ENCODE measurements at places on chromosomes 6 and 20.

DNA sequence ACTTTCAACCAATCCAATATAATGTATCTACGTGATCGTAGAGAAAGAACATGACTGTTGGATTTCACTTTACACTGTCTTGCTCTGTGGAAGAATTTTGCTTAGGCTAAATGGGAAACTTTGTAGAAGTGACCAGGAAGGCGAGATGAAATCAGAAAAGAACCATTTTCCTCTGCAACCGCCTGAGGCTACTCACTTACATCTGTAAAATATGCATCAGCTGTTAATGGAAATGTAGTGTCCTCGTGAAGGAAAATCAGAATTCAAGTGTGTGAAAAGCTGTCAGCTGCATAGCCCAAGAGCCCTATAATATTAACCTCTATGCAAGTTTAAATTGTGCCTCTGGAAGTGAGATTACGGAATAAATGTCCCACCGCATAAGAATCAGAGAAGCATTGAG is 277.9 kb downstream of the C6orf118 start:
- DNase-seq, result no peak

DNA sequence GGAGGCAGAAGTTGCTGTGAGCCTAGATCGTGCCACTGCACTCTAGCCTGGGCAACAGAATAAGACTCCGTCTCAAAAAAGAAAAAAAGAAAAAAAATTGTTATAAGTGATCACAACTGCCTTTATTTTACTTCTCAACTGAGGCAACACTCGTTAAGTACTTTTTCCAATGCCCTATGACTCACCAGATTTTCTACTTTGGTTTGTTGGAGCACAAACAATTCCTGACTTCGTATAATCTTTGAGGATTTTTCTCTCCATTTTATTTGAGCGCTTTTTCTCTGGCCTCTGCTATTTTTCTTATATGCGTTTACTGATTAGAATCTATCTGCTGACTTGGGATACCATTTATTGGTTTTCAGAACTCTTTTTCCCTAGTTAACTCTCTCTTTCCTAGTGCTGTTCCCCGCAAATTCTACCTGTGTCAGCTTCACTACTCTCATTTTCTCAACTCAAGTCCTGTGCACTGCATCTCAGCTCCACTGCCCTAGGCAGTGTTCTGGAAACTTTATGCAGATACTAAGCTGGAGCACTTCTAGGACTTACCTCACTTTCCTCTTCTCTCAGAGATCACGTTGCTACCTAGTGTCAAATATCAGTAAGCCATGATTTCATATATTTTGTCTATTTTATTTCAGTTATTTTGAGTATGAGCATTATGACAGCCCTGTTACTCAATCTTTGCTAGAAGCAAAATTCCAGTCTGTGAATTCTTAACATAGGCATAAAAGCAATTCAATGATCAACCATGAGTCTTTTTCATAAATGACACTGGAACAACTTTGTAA is 1120.1 kb upstream of the CITED2 start:
- no peak for DNase-seq

- DNase-seq, result no peak
These were observed 75.7 kb upstream of the OPRM1 start for GRCh38 chr6:153963352-153963751.

DNA sequence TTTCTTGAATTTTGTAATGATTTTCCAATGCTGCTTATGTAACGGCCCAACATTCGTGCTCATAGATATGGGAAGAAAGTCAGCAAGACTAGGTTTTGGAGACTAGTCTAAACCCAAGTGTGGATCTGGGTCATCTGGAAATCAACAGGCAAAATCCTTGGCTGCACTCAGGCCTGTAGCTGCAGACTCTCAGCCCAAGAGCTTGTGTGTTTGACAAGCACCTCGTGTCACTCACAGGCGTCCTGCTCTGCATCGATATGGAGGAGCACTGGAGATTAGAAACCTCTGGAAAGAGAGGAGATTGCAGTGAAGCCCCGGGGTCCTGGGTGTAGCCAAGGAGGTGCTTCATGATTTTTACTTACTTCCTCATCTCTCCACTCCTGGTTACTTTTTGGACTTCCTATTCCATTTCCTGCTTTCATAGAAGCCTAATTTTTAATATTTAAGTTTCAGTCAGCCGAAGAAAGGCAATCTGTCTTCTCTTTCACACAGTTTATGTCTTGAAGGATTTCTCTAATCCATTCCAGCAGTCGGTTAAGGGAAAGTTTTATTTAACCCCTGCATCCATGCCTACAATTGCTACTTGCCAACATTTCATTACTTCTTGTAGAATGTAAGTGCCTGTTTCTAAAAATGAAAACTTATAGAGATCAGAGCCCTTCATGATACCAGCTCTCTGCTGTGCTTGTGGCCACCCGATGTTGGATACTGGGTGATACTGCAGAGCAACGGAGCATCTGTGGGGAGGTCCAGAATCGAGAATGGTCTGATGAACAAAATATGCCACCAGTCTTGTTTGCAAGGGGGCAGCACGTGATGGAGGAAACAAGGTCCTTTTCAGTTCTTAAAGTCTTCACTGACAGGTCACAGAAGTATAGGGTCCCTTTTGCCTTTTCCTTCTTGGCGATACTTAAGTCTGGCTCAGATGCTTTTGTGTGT is 296.3 kb downstream of the QKI start:
- DNase-seq, result no peak

GRCh38 chr20:48604426-48604825 is 223.4 kb downstream of the PREX1 start:
- no peak for DNase-seq

DNA sequence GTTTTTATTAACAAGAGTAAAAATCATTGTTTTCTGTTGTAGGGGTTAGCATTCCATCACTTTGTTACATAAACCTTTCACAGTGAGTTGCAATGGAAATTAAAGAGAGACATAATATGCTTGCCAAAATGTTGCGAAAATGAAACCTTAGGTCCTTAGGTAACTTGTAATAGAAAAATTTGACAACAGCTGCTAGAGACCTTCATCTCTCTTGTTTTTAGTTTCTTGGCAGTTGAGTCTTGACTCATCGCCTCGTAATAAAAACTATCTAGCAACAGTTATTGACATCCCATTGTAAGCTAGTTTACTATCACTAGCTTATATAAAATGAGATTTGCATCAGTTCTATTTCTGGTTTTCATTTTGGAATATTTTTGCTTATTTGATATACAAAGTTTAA is 179.0 kb upstream of the MMS22L start:
- DNase-seq, result no peak

DNA sequence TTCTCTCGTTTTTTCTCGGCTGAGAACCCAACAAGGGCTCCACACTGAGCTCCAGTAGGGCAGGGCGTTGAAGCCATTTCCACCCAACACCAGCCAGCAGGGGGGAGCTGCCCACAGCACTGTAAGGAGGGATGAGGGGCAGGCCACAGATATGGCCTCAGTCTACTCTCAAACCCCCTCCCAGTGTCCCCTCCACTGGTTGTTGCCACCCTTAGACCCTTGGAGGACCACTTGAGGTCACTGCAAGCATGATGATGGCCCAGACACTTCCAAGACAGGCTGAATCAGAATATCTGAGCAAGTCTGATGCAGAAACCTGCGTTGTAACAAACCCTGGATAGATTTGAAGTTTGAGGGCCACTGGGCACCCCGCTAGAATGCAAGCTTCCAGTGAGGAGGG is 217.0 kb upstream of the CST7 start:
- DNase-seq, result no peak

- peak; percentile 9 for DNase-seq
These were observed at the start of gene BFSP1 for GRCh38 chr20:17530716-17531664. BFSP1 (minus strand) TSS chr20:17531379; CDS start chr20:17531329, 50 bp downstream.

DNA sequence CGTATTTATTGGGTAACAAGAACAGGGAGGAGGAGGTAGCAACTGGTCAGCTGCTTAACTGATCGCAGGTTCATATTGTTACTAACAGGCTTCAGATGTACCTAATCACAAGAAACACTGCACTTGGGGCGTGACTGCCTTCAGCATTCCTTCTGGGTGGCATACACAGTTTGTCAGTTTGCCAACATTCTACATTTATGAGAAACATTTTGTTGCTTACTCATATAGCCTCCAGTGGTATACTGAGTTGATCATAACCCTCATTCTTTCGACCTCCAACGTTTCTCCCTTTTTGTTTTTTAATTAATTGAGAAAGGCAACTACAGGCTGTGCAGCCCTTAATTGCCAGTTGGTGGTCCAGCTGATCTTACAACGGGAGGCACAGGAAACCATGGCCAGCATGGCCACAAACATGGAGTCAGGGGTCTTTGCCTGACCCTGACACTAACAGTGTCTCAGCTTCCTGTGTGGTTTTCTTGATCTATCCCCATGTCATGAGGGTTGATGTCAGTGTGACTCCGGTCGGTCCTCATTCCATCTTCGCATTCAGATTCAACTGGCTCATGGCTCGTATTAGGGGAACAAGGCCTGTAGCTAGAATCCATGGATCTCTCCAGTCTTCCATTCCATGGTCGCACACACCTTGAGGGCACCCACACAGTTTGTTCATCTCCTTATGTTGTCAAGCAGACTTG is 9.4 kb downstream of the EPB41L2 start:
- DNase-seq, result no peak

GRCh38 chr6:166825553-166826145 is 130.7 kb downstream of the RNASET2 start:
- DNase-seq, result no peak

DNA sequence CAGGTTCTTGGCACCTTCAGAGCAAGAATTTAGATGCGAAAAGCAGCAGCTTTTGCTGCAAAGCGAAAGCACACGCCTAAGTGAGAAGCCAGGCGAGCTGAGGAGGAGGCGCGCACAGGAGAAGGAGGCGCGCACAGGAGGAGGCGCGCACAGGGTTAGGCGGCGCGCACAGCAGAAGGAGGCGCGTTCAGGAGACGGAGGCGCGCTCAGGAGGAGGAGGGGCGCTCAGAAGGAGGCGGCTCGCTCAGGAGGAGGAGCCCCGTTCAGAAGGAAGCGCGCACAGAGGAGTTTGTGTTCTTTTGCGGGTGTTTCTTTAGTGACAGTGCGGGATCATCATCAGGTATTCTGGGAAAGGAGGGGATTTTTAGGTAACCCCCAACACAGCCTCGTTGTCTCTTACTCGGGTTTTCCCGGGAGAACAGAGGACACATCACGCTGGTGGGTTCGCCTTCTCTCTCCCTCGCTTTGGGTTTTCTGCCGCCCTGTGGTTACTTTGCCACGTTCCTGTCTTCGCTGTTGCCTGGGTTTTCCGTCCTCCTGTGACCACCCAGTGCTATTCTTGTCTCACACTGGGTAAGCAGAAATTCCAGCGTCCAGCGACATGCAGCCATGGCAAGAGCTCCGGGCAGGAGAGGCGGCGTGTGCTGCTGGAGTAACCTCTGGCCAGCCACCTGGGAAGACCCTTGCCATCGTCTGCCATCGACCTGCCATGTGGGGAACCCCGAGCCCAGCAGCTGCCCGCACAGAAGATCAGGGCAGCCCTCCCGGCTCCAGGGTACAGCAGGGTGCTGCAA is 47.0 kb downstream of the WDR27 start:
- DNase-seq, result peak; percentile 40

DNA sequence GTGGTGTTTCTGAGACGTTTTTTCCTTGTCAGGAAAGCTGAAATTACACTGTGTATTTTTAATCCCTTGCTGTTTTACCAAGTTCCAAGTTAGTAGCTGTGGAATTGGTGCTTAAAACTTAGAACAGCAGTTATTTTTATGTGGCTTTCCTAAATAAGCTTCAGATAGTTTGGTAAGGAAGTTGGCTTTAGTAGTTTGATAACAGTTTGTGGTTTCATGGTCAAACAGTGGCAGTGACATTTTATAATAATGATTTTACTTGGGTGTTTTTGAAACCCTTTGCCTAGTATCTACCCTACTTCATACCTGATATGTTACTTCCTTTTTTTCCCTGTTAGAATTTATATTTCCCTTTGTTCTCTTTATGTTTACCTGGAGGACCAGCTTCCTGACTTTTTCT is 164.9 kb downstream of the JARID2 start:
- no peak for DNase-seq

DNA sequence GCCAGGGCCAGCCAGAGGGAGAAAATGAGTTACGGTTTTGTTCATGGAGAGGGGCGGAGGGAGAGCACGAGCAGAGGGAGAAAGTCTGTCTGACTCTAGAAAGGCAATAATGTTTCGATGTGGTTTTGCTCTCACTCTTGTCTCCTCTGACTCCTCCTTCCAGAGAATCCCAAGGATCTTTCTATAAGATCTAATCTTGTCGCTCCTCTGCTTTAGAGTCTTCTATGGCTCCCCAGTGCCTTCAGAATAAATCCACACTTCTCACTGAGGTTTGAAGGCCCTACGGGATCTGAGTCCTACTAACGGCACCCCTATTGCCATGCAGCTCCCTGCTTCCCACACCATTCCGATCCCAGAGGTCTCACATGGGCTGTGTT is 66.8 kb downstream of the KCNB1 start:
- no peak for DNase-seq

DNA sequence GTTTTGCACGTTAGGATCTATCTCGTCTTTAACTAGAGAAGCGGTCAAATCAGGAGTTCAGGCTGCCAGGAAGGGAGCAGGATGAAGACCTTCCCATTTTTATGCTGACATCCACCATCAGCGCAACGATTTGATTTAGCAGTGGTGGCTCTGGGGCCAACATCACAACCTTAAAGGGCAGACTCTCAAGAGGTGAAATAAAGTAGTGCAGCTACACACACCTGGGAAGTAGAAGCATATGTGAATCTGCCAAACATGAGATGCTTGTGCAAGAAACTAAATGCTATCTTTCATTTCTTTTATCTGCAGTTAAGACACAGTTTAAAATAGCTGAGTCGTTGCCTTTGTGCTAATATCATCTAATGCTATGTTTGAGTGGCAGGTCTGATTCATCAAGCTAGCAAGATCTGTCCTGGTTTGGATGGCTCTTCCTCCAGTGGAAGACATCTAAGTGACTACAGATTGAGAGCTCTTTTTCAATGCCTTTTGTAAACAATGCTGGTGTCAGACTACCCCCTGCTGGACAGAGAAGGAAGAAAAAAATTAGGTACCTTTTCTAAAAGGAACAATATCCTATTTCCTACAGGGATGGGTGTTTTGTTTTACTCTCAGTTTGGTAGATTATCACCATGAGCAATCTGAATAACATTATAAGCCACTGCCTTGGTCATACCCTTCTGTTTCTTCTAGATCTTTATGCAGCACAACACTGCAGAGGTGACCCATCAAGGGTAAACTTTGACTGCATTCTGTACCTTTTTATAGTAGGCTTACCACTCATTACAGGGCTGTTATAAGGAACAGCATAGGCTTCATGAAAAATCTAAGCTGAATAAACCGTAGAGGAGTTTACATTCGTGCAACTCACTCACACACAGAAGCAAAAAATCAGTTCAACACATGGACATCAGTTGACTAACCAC is 171.6 kb upstream of the FBXL4 start:
- no peak for DNase-seq

- no peak for DNase-seq
These were observed at the start of gene AFDN for GRCh38 chr6:167826896-167827582. AFDN (plus strand) TSS chr6:167826911; CDS start chr6:167827133, 222 bp downstream.

DNA sequence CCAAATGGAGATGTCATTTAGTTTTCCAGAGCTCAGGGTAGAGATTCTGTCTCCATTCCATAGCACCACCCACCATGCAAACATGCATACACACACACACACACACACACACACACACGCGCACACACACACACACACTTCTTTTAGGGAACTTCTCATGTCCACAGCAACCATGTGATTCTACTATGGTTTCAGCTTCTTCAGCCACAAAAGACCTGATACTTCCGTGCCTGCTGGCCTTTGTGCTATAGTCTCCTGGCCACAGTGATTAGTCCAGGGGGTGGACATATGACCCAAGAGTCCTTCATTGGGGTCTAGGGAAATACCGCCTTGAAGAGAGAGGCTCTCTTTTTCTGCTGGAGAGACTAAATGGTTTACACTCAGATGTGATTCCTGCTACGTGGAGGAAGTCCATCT is 53.5 kb downstream of the CARMIL1 start:
- no peak for DNase-seq

GRCh38 chr20:24194143-24194542 is 205.6 kb upstream of the GGTLC1 start:
- DNase-seq, result no peak

Data from stimulated activated CD4-positive, alpha-beta T cell treated with anti-CD3 and anti-CD28 coated beads, TNF-alpha, amount 100 ng/mL, for 24 hours (primary cell).